ENCODE measurements at places on chromosomes 3 and 15. TPM values are rescaled to one million over a fixed set of nuclear protein-coding genes. Genes with fewer than 3 reads are reported as not detected.

DNA sequence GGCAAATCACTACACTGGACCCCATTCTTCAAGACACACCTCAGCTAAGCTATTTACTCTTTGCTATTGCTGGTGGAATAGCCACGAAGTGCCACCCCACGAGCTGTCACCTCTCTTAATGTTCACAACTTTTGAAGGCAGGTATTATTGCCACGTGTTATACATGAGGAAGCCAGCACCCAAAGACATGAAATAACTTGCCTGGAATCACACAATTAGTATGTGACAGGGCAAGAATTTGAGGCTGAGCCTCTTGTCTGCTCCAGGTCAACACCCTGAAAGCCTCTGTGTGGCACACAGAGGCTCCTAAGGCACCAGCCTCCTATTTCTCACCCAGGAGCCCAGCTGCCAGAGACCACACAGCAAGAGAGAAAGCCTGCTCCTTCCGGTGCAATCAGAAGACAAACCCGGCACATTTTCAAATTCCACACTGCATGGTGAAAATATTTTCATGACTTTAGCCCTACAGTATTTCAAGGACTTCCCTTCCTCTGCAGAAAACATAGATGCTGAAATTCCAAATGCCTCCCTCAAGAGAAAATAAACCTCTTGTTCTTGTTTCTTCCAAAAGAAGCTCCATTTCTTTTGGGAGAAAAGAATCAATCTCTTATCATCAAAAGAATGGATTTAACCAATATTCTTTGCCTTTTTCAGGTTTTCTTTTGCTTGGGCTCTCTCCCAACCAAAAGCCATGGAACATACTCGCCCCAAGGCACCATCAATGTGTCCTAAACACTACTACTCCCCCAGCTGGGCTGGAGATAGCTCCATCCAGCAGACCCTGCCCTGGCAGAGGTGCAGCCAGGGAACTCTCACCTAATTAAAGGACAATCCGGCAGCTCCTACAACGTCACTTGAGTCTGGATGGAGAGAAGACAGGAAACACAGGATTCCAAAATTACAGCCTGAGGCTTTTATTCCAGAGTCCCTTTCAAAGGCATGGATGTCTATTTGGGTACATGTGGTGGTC is 84.7 kb upstream of the THBS1 start:
- H3K36me3 ChIP-seq = no peaks in the 10 kb centered on the region
- no peak overlapping the region for H3K4me3 ChIP-seq
- H3K4me1 ChIP-seq = peaks cover 19% of the 10 kb centered on the region
- no peaks in the 10 kb centered on the region for H3K27me3 ChIP-seq

DNA sequence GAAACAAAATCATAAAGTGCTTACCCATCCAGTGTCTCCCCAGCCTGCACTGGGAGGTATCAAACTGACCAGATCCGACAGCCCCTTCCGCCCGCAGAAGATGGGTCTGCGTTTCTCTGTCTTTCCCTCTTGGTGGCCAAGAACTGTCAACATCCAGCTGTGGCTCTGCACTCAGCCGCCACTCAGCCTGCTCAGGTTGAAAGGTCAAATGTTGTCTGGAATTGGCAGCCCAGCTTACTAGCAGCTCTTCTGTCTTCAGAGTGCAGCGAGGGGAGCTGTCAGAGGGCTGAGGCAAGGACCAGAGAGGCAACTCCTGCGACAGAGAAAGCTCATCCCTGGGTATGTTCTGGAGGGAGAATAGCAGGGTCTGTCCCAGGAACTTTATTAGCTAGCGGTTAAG is 45.4 kb downstream of the GOLGA6L2 start:
- no peaks in the 10 kb centered on the region for H3K4me1 ChIP-seq
- no peaks in the 10 kb centered on the region for H3K36me3 ChIP-seq
- DNase-seq = no peak
- H3K4me3 ChIP-seq = no peak overlapping the region

DNA sequence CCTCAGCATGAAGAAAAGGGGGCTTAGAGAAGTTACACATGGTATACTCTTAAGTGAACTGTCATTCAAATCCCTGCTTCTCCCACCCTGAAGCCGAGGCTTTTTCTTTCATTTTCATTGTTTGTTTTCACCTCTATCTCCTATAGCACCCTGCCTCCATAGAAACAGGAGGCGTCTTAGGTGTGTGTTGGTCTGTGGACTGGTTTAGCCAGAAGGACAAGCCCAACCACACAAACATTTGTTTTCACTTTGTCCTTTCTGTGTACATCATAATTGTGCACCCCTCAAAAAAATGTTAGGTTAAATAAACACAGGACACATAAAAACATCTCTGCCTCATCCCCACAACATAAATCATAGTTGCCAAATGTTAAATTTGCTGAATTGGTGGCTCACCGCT is 73.3 kb upstream of the UBE2E2 start:
- no peak overlapping the region for H3K4me3 ChIP-seq
- H3K27me3 ChIP-seq = peaks cover 2% of the 10 kb centered on the region
- H3K27ac ChIP-seq = no peak overlapping the region
- no peak for DNase-seq
- no peaks in the 10 kb centered on the region for H3K4me1 ChIP-seq

DNA sequence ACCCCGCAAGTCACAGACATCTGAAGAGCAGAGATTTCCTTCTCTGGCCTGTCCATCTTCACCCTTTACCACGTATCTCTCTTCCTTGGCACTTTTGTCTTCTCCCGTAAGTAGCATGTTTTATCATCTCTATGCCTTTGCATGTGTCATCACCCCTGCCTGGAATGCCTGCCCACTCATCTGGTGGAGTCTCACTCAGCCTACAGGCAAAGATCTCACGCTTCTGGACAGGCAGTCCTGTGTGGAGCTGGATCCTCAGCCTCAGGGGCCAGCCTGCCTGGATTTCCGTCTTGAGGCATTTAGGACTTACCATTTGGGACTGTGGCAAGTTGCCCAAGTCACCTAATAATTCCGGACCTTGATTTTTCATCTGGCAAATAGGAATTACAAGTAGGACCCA is 114.3 kb upstream of the CACNA2D3 start:
- no peaks in the 10 kb centered on the region for H3K4me1 ChIP-seq
- H3K4me3 ChIP-seq = no peak overlapping the region
- no peaks in the 10 kb centered on the region for H3K36me3 ChIP-seq
- H3K27ac ChIP-seq = no peak overlapping the region
- no peak for DNase-seq

DNA sequence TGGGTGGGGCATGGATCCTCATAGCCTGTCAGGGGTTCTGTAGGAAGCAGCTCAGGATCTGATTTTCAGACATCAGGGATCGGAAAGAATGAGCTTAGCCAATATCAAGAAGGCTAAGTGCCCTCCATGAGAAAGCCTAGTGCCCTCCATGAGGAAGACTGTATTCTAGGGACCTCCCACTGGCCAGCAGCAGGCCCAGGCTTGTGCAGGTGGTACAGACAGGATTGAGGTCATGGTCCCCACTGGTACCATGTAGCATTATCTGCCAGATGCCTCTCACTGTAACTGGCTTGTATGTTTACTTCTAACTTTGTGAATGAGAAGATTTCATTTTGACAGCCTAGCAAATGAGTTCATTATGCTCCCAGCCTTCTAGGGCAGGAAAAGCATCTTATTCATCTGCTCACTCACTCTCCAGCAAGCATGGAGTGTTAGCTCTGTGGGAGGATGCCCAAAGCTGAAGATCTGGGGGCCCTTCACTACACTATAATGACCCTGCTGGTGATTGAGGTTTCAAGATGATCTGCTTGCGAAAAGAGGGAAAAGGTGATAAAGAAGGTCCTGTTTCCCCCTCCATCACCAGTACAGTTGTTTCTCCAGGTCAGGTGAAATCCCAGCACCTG is 7.5 kb downstream of the EPHB1 start:
- H3K4me3 ChIP-seq = no peak overlapping the region
- H3K4me1 ChIP-seq = no peaks in the 10 kb centered on the region
- H3K27me3 ChIP-seq = peaks cover 18% of the 10 kb centered on the region
- H3K36me3 ChIP-seq = no peaks in the 10 kb centered on the region
- DNase-seq = no peak
- H3K27ac ChIP-seq = no peak overlapping the region

- no peaks in the 10 kb centered on the region for H3K36me3 ChIP-seq
- no peaks in the 10 kb centered on the region for H3K27me3 ChIP-seq
- H3K4me1 ChIP-seq = peaks cover 5% of the 10 kb centered on the region
- no peak overlapping the region for H3K27ac ChIP-seq
These were observed 76.0 kb downstream of the SSR3 start for GRCh38 chr3:156478891-156479290.

GRCh38 chr3:42935472-42935871 is 29.5 kb downstream of the ZNF662 start:
- DNase-seq = no peak
- no peak overlapping the region for H3K4me3 ChIP-seq
- H3K27ac ChIP-seq = no peak overlapping the region
- no peaks in the 10 kb centered on the region for H3K27me3 ChIP-seq
- no peaks in the 10 kb centered on the region for H3K4me1 ChIP-seq

DNA sequence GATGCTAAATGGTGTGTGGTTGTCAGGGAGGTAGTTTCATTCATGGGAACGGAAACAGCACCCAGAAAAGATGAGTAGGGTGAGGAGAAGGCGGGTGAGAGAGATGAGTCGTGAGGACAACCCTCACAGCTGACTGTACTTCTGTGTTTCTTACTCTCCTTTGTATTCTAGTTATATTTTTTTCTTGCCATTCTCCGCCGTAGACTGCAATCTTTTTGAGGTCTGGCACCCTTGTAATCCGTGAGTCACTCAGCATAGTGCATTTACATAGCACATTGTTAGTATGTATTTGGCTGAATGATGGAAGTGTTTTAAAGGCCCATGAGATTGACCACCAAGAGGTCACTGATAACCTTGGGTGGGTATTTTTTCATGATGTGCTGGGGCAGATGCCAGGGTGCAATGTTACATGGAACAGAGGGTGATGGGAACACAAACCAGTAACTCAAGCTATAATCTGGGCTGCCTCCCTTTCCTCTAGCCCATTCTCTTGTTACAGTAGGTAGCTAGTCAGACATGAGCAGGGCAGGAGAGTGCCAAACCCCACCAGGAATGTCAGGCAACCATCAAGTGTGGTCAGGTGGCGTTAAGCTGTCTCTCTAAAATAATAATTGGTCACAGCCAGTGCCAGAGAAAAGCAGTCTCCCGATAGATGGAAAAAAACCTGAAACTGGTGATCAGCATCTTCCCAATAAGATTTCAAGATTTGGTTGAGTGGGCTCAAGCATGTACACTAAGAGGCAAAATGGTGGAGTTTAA is 18.8 kb upstream of the DGKG start:
- peaks cover 4% of the 10 kb centered on the region for H3K27me3 ChIP-seq
- no peaks in the 10 kb centered on the region for H3K4me1 ChIP-seq

- peaks cover 26% of the 10 kb centered on the region for H3K4me1 ChIP-seq
- peak overlapping the region; percentile 40 for H3K27ac ChIP-seq
- peak overlapping the region; percentile 64 for H3K4me3 ChIP-seq
- no peaks in the 10 kb centered on the region for H3K36me3 ChIP-seq
- H3K27me3 ChIP-seq = no peaks in the 10 kb centered on the region
These were observed 102.4 kb downstream of the FMN1 start for GRCh38 chr15:33091983-33092693.

- H3K4me3 ChIP-seq = no peak overlapping the region
- H3K27ac ChIP-seq = no peak overlapping the region
- no peak for DNase-seq
These were observed 102.0 kb downstream of the STAC start for GRCh38 chr3:36482256-36482655.

GRCh38 chr15:20645956-20646355 is 104.4 kb upstream of the GOLGA6L6 start:
- no peak for DNase-seq
- no peaks in the 10 kb centered on the region for H3K4me1 ChIP-seq
- H3K36me3 ChIP-seq = no peaks in the 10 kb centered on the region
- H3K27me3 ChIP-seq = no peaks in the 10 kb centered on the region
- H3K27ac ChIP-seq = no peak overlapping the region
- no peak overlapping the region for H3K4me3 ChIP-seq

GRCh38 chr3:130968221-130968620 is 58.4 kb downstream of the ASTE1 start:
- peaks cover 4% of the 10 kb centered on the region for H3K4me1 ChIP-seq
- H3K36me3 ChIP-seq = peaks cover 9% of the 10 kb centered on the region
- DNase-seq = peak; percentile 77
- no peaks in the 10 kb centered on the region for H3K27me3 ChIP-seq
- H3K4me3 ChIP-seq = no peak overlapping the region
- H3K27ac ChIP-seq = no peak overlapping the region

- peaks cover 5% of the 10 kb centered on the region for H3K4me1 ChIP-seq
- DNase-seq = peak; percentile 26
- no peak overlapping the region for H3K27ac ChIP-seq
- no peak overlapping the region for H3K4me3 ChIP-seq
- H3K36me3 ChIP-seq = no peaks in the 10 kb centered on the region
These were observed 41.7 kb downstream of the APH1B start for GRCh38 chr15:63319065-63319464.

- H3K27me3 ChIP-seq = no peaks in the 10 kb centered on the region
- no peak overlapping the region for H3K27ac ChIP-seq
- no peak overlapping the region for H3K4me3 ChIP-seq
- peaks cover 5% of the 10 kb centered on the region for H3K4me1 ChIP-seq
- no peaks in the 10 kb centered on the region for H3K36me3 ChIP-seq
These were observed 34.9 kb upstream of the GPR160 start for GRCh38 chr3:170002879-170003278.

DNA sequence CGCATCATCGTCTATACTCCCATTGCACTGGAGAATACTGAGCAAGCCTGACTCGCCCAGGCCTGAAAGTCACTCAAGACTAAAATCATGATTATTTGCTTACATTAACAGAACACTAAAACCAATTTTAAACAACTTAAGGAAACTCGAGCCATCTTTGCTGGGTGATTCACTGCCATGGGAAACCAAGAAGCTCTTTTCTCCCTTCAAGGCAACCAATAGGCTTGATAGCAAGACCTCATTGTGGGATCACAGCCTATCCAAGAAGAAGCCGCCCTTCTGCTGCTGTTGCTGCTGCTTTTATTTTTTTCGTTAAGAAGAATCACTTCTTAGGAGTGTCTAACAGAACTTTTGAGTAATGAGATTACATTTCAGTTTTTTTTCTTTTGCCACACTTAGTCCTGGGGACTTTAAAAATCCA is 479.4 kb downstream of the FOXP1 start:
- peaks cover 37% of the 10 kb centered on the region for H3K4me1 ChIP-seq
- H3K4me3 ChIP-seq = no peak overlapping the region
- H3K27ac ChIP-seq = peak overlapping the region; percentile 57

DNA sequence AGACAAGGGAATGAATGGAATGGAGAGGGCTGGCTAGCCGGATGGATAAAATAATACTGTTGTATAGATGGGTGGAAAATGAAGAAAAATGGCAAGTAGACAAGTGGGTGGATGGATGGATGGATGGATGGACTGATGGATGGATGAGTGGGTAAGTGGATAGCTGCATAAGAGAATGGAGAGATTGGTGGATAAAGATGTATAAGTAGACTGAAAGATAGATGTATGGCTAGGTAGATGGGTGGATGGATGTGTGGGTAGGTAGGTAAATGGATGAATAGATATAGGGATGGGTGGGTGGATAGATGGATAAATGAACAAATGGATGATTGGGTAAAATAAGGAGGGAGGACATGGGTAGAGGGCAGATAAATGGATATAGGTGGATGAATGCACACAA is 13.9 kb downstream of the CPNE9 start:
- H3K27ac ChIP-seq = no peak overlapping the region
- peaks cover 9% of the 10 kb centered on the region for H3K27me3 ChIP-seq
- no peak overlapping the region for H3K4me3 ChIP-seq
- no peaks in the 10 kb centered on the region for H3K36me3 ChIP-seq

Gene CLDN1
- total RNA-seq = 4.7 TPM

Gene ZNF620
- 0.72 TPM for total RNA-seq

Gene THSD4
- total RNA-seq = 31.1 TPM

Gene LCTL
- 8.9 TPM for total RNA-seq

Gene PP2D1
- not detected for total RNA-seq

Gene ACKR4
- 0.18 TPM for total RNA-seq

Gene SLC28A2
- total RNA-seq = not detected

Gene GOLGA6A
- total RNA-seq = not detected

Gene GRIP2
- total RNA-seq = under 0.01 TPM

Gene SCAANT1
- not detected for total RNA-seq

Gene ZSCAN2
- total RNA-seq = 15.0 TPM

Gene EPHB3
- 0.83 TPM for total RNA-seq

Gene ISG20
- total RNA-seq = 0.72 TPM

Gene PLS1
- 1.7 TPM for total RNA-seq
